ENCODE measurements at places on chromosomes 11 and 22.

DNA sequence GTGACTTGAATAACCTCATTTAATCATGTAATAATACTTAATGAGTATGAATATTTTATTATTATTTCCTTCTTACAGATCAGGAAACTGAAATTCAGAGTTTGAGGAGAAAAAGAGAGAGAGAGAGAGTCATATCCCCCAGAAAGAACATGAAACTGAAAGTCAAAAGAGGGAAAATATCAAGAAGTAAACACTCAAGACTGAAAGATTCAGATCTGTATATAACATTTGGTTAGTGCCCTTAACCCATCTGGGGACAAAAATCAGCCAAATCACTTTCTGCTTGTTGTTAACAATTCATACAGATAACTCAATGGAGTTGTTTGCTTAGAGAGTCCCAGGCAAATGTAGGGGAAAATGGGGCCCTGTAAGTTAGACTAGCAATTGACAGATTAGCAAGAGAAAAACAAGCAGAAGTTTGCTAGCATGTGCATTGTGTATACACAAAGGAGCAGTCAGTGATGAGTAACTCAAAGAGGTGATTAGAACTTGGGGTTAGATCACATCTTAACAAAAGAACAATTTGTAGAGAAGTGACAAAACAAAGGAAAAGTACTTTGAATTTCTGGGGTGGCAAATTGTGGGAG is 25.9 kb upstream of the MMP13 start:
- no peak for DNase-seq

DNA sequence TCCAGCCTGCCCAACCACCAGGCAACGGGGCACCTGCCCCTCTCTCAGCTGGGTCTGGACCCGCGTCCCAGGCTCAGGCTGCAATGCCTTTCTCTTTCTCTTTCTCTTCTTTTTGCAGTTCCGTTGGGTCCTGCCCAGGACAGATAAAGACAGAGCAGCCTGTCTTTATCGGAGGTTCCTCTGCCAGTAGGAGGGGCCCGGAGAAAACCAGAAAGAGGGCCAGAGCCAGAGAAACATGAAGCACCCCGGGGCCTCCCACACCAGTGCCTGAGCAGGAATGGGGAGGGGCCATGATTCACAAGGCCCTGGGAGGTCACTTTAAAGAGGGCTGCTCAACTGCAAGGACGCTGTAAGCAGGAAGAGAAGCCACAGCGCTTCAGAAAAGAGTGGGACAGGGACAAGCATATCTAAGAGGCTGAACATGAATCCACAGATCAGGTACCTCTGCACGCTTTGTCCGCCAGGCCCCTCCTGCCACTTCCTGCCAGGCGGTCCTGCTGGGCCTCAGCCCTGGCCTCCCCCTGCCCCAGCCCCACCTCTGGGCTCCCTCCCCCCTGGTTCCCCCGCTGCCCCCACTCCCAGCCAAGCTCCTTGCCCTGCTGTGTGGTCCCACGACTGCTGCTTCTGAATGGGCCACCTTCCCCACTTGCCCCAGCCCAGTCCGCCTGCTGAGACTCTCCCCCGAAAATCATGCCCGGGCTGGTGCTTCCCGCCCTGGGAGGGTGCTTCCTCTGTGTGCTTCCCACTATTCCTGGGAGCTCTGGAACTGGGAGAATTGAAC is at the start of gene APOBEC3C:
Gene APOBEC3C, plus strand, starts transcription at position 316 of the 781 bp plus-strand sequence. Its CDS starts 106 bp downstream, at position 422.
- peak; percentile 77 for DNase-seq

GRCh38 chr22:35617137-35617755 is at the start of gene MB:
TSS of gene MB (minus strand) at chr22:35617329. CDS start at chr22:35617257, 72 bp downstream.
- no peak for DNase-seq

GRCh38 chr22:47089796-47090460 is 327.5 kb downstream of the TBC1D22A start:
- no peak for DNase-seq
